NCI-H2107 (cell line): ENCODE measurements at places on chromosomes 13 and 19.

DNA sequence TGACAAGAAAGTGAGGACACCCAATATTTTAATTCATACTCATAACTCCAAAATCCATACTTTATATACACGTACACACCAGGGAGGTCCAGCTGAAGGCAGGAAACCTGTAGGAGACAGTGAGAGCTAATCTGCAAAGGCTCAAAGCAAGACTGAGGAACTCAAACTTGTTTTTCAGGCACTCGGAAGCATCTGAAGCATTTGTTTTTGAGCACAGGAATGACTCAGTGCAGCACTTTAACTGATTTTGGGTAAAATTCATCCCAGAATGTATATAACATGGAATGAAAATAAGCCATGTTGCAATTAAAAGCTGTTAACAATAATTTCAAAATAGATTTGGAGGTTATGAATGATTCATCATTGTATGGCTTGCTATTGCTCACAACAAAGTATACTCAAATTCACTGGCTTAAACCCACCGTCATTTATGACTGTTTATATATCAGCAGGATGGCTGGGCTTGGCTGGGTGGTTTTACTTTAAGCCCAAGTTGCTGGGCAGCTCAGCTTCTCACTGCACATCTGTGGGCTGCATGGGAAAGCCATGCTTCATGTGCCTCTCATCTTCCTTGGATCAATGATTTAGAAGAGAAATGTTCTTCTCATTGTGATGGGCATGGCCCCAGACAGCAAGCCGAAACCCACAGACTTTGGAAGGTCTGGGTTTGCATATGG lies 177.0 kb downstream of the RFC3 start:
- no peak for DNase-seq

DNA sequence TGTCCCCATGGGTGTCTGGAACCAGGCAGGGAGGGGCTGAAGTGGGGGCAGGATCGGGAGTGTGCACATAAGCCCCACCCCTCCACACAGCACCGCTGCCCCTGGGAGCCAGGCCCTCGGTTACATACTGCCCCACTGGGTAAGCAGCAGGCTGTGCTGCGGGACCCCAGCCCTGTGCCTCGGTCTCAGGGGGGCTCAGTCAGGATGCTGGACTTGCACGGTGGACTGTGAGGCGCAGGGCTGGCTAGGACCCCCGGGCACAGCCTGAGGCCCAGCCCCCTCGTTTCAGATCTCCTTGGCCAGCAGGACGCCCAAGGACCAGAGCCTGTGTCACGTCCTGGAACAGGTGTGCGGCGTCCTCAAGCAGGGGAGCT lies 16.3 kb downstream of the MPND start:
- DNase-seq, result no peak

GRCh38 chr13:77489566-77490337 lies 45.8 kb upstream of the SCEL start:
- no peak for DNase-seq

GRCh38 chr13:88701551-88701950 lies 1030.4 kb downstream of the SLITRK5 start:
- no peak for DNase-seq

DNA sequence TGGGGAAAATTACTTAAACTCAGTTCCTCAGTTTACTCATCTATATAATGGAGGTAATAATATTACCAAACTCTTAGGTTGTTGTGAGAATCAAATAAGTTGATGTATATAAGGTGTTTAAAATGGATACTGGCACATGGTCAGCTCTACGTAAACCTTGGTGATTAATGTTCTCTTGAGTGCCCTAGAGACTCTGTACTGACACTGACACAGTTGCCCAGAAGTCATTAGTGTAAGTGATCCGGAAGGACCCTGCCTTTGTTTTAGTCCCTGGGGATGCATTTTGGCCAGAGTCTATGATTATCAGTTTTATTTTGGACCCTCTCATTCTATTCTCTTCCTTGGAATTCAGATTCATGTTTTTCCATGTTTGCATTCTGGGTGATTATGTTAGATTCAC lies 31.9 kb downstream of the CHST8 start:
- DNase-seq, result no peak

DNA sequence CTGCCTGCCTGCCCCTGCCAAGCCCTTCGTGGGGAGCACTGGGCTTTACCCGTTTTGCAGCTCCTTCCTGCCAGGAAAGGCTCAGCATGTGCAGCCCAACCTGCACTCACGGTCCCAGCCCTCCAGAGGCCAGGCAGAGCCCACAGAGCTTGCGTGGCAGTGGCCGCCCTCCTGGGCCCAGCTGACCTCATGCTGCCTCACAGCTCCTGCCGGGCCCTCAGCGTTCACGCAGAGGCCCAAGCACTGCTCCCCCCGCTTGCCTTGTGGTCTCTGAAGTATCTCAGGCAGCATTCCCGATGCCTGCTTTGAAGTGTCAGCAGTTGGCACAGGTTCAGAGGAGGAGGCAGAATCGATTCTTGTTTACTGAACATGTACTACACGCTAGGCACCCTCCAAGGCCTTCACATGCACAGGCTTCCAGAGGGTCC lies 32.5 kb downstream of the CAPN12 start:
- peak; percentile 65 for DNase-seq

GRCh38 chr19:13803038-13803437 lies 7.8 kb downstream of the ZSWIM4 start:
- DNase-seq, result no peak

GRCh38 chr13:34335014-34336007 lies 517.4 kb downstream of the RFC3 start:
- DNase-seq, result no peak

DNA sequence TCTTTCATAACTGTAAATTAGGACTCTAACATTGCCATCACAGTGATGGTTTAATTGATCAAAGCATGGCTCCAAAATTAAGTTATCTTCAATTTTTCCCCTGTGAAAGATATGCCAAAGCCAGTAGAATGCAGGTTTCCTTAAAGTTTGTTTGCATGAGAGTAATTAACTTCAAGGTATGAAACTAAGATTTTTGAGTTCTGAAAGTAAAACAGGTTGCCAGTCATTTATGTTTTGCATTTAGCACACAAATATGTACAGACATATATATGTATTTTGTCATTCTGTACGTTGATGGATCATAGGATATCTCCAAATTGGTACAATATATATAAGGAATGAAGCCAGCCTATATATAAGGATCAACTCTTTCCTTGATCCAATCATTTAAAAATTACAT lies 23.6 kb upstream of the NDFIP2 start:
- DNase-seq, result no peak

DNA sequence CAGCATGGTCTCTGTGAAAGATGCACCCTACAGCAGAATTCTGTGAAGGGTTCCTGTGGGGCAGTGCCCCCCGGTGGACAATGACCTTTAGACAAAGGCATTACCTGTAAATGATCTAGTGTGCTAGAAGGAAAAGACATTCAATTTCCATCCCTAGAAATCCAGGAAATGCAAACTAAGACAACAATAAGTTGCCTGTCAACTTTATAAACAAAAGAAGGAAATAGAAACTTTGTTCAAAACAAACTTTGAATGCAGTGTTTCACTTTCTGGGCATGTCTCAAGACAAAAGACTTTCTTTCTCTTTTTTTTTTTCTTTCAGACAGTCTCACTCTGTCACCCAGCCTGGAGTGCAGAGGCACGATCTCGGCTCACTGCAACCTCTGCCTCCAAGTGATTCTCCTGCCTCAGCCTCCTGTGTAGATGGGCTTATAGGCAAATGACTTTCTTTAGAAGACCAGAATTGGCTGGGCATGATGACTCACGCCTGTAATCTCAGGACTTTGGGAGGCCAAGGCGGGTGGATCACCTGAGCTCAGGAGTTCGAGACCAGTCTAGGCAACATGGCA lies 15.5 kb downstream of the TEX101 start:
- DNase-seq, result no peak

DNA sequence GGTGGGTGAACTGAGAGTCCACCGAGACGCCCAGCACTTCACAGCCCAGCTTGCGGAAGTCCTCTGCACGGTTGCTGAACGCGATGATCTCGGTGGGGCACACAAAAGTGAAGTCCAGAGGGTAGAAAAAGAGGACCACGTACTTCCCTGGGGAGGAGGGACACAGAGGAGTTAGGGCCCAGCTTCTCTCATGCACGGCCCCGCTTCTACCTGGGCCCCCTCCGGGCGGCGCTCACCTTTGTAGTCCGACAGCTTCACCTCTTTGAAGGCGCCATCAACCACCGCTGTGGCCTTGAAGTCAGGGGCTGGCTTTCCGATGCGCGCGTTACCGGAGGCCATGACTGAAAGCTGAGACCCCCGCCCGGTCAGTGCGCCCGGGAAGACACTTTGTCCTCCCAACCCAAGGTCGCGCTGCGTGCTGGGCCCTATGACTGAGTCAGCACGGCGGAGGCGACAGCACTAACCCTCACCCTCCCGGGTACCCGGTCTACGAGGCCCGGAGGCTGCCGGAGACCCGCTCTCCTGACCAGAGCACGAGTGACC lies 606 bp downstream of the PRDX2 start:
- no peak for DNase-seq

DNA sequence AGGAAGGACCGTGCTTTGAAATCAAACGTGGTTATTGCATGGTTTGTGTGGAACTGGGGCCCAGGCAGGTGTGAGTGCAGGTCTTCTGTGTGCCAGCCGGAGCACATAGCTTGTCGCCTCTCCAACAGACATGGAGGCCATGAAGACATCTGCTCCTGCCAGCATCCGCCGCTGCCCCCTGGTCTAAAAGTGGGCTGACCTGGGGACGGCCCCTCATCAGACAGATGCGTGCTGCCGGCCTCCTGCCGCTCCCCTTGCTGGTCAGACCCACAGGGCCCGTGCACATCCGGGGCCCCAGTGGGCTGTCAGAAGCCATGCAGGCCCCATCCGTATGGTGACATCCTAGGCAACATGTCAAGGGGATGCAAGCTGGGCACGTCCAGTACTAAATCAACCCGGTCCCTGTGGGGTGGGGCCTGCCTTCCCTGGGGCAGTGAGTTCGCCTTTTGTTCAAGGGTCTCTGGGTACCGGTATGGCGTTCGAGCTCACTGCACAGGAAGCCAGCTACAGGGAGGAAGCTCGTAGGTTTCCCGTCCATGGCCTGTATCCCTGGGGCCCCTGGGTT lies 88.0 kb upstream of the MCF2L start:
- no peak for DNase-seq

- DNase-seq, result no peak
Measured at GRCh38 chr13:51097353-51098043, 13.6 kb downstream of the C13orf42 start.

- DNase-seq, result no peak
Measured at GRCh38 chr13:94115054-94115453, 364.4 kb downstream of the DCT start.

GRCh38 chr19:39444598-39445195 lies 685 bp upstream of the SUPT5H start:
- no peak for DNase-seq

DNA sequence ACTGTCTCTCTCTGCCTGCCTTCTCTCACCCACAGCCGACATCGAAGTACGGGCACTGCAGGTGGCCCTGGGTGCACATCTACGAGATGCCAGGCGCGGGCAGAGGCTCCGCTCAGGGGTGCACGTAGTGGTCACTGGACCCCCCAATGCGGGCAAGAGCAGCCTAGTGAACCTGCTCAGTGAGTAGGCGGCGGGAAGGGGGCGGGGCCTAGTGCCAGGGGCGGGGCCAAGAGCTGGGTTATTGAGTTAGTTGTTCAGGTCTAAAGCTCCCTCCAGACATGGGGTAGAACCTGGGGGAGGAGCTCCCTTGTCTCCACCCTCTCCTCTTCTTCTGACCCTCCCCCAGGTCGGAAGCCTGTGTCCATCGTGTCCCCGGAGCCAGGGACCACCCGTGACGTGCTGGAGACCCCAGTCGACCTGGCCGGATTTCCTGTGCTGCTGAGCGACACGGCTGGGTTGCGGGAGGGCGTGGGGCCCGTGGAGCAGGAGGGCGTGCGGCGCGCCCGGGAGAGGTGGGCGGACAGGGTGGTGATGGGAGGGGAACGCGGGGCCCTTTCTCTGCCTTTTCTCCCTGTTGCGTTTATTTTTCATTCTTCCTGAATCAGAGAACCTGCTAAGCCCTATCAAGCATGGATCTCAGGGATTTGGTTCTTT lies 1.9 kb downstream of the GTPBP3 start:
- DNase-seq, result no peak

GRCh38 chr13:45800485-45800884 lies 51.1 kb downstream of the SIAH3 start:
- no peak for DNase-seq

GRCh38 chr19:47704024-47704423 lies 9.2 kb upstream of the EHD2 start:
- no peak for DNase-seq

GRCh38 chr19:42102877-42103276 lies 26.9 kb downstream of the ZNF574 start:
- DNase-seq, result no peak
